ENCODE measurements at places on chromosomes 2 and 18. TPM values are rescaled to one million over a fixed set of nuclear protein-coding genes. Genes with fewer than 3 reads are reported as not detected.

The KIDINS220 gene
- 60.3 TPM for total RNA-seq

GRCh38 chr2:216426938-216427337 lies 14.7 kb downstream of the SMARCAL1 start:
- no peak for DNase-seq

The PSME4 gene
- 65.9 TPM for total RNA-seq

The MBP gene
- total RNA-seq: 1.6 TPM

The FAP gene
- total RNA-seq: not detected

GRCh38 chr2:241035142-241035817 lies 36.9 kb downstream of the SNED1 start:
- no peak for DNase-seq

DNA sequence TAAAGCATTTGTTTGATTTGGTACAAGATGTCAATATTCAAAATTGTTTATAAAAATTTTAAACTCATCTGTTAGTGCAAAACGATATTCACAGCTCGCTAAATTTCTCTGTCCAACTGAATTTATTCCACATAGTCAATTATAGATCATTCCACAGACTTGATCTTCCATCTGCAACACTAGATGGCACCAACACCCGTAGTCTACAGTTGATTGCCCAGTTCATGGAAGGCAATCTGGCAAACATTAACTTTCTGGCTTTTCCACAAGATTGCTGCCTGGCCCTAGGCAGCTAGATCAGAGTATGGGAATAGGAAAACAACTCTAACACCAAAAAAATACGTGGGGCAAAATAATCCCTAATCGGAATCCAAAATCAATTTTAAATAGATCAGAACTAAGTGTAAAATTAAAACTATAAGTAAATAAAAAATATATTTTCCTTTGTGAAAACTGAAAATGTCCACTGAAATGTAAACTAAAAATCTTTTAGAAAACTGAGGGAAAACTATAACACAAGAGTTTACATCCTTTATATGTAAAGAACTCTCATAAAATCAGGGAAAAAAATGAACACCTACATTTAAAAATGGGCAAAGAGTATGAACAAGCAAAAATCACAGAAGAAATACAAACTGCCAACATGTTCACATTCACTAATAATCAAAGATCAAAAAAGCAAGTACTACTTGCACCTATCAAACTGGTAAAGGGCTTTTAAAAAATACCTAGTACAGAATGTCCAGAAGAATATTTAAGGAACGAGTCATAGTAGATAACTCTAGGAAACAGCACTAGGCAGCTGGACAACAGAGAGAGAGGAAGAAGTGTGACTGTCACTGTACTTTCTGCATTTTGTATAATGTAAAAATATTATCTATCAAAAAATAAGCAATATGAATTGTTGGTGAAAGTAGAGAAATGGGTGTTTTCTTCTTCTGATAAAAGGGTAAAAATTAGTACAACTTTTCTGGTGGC lies 35.0 kb downstream of the RTN4 start:
- no peak for DNase-seq

DNA sequence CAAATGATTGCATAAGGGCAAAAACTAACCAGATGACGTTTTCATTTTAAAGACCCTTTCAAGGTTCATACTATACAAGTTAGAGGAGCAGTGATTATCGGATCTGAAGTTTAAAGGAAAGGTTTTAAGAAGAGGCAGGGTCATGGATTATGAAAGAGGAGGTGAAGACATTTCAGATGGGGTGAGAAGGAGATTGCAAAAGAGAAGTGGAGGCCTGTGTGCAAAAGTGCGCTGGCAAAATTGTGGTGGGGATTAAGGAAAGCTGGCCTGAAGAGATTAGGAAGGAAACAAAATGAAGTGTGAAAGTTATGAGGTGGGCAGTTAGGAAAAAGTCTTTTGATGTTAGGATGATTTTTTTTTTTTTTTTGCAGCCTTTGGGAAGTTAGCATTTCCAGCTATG lies 935.7 kb upstream of the FAM98A start:
- DNase-seq: no peak

DNA sequence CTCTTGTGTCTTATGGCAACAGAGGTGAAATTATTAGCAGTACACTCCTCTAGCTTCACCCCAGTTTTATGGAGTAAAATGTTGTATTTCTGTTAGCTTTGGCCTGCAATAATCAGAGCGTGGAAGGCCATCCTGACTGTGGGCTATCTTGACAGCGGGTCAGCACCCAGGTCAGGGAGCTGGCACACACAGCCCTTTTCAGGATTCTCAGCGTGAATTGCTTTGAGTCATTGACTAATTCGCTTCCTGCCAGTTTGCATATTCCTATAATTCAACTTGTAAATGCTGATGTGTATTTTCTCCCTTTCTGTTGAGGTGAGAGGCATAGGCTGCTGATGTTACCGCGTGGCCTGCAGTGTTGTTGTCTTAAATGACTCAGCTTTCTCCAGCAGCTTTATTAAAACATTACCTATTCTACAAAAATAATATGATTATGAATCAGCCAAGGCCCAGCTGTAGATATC lies 109.6 kb upstream of the EML6 start:
- DNase-seq: no peak

GRCh38 chr18:6785001-6785400 lies 55.5 kb downstream of the ARHGAP28 start:
- no peak for DNase-seq

The STK17B gene
- 7.3 TPM for total RNA-seq

The PTPRN gene
- total RNA-seq: 3.2 TPM

The BOLA3 gene
- 36.9 TPM for total RNA-seq

DNA sequence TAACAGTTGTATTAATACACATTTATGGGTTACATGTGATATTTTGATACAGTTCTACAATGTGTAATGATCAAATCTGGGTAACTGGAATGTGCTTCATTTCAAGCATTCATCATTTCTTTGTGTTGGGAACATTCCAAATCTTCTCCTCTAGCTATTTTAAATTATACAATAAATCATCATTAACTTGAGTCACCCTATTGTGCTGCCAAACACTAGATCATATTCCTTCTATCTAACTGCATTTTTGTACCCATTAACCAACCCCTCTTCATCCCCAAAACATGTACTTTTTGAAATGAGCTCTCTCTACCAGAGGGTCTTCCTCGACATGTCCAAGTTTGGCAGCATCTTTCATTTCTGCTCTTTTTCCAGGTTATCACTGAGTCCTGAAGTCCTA lies 81.1 kb upstream of the TTC39C start:
- no peak for DNase-seq

DNA sequence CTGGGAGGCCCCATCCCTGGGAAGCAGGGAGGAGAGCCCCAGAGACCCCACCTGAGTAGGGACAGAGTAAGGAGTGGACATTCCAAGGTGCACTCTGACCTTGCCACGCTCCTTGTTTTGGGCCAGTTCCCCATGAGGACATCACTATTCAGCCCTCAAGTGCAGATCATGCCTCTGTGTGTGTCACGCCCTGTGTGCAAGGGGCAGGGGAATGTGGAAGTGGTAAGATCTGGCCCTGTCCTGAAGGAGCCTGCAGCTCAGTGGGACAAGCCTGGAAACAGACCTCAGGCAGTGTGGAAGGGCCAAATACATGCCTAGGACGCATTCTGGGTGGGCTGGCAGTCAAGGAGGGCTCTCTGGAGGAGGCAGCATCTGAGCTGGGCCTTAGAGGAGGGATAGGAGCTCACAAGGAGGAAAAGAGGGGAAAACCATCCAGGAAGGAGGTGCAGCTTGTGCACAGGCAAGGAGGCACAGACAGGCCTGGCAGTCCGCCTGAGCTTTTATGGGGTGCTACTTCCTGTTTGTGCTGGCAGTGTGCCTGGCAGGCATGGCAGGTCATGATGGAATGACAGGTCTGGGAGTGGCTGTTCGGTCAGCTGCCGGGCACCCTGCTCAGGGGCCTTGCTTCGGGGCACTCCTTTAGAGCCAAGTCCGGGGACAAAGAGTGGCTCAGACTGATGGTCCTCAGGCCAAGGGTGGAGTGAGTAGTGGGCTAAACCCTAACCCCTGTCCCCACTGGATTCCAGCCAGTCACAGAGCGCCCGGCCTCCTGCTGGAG lies 3.3 kb downstream of the KLHL30 start:
- DNase-seq: no peak

GRCh38 chr2:226760412-226761194 lies 39.0 kb downstream of the IRS1 start:
- DNase-seq: no peak

The LCT gene
- total RNA-seq: 0.19 TPM

DNA sequence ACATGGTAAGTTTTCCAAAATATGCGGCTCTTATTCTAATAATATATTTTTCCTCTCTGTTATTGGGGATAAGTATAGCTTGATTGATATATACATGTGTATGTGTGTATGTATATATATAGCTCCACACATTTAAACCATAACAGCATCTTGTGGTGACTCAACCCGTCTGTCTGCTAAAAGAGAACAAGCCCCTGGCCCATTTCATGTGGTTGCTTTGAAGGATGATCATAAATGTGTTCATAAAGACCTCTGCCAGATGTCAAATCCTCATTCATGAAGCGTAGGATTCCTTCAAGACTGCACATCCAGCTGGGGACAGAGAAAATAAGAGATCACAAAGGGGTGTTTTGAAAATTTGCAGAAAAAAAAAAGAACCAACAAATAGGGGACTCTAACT lies 79.3 kb downstream of the RHOB start:
- no peak for DNase-seq

DNA sequence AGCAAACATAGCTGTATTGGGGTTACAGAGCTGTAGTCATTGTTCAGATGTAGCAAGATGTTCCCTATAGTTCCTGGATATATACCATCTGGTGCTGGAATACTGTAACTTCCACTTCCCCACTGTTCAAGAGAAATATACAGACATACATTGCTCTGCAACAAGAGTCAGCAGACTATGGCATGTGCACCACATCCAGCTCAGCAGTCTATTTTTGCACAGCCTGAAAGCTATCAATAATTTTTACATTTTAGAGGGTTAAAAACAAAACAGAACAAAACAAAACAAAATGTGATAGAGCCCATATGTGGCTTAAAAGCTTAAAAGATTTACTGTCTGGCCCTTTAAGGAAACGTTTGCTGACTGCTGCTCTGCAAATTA lies 31.8 kb upstream of the VIT start:
- DNase-seq: no peak

DNA sequence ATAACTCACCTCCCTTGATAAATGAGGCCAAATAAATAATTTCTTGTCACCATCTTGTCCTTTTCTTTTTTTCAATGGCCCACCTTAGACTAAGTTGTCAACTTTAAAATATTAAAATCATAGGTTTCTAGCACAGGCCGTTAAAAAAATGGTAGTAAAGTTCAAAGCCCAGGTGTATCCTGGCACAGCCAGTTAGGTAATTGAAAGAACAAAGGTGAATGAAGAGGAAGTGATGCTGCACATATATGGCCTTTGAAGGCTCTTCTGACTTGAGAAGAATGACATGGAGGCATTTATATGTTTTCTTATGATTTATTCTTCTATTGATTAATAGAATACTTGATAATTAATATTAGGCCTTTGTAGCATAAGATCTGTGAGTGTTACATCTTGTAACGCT lies 208.7 kb downstream of the PTPRM start:
- DNase-seq: no peak

GRCh38 chr2:72896446-72896845 lies 9.2 kb downstream of the SPR start:
- DNase-seq: no peak

DNA sequence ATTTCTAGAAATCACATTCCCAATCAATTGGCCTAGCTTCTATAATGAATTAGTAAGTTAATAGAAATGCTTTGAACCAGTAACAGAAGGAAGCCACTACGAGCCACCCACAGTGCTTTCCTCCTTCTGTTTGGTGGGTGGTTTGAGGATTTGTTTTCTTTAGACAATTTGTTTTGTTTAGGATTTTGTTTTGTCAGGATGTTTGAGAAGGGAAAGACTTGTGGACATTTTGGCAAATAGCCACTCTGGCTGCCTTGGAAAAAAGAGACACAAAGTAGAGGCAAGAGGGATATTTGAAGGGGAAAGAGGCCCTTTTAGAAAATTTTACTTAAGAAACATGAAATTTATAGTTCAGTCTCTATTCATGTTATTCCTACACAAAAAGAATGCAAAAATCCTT lies 47.7 kb downstream of the TANK start:
- DNase-seq: no peak

DNA sequence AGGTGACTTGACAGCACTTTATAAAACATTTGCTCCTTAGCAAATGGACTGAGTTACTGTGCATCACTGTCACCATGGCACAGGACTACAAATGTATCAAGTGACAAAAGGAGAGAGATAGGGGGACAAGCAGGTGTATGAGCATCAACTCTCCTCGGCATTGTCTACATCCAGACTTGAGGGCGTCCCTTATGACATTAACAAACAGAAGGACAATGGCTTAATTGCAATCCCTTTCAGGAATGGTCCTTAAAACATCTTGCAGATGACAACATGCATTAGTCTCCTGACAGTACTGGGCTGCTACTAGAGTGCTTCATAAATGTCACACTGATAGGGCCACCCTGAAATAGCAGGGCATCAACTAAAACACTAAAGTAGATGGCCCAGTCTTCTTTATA lies 198.8 kb downstream of the PDE1A start:
- DNase-seq: no peak

The RAD51AP2 gene
- total RNA-seq: 0.16 TPM

GRCh38 chr18:8966821-8967220 lies 135.7 kb upstream of the NDUFV2 start:
- DNase-seq: no peak

The MYO5B gene
- 0.25 TPM for total RNA-seq
